ENCODE measurements at places on chromosomes 6 and 20.
A peak's percentile ranks its signal among the peaks of the same experiment; 100 is the strongest.

DNA sequence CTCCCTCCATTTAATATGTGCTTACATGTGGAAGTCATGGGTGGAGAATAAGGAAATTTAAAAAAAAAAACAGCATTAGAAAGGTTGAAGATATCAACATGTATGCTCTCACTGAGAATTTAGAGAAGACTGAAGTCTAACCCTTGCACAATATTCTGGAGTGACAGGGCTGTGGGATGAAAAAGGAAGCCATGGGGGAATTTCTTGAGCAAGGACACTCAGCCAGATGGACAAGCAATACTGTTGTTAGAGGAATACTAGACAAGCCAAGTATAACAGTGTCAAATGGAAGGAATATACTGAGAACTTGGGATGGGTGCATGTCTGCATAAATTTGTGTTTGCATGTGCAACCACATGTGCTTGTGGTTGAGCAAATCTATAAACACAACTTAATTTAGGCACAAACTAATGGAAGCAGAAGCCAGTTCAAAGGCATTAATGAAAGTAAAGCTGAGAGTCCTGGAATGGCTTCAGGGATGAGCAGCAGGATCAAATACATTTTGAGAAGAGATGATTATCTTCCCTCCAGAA is 119.7 kb downstream of the ADGRB3 start:
- DNase-seq, result no peak

DNA sequence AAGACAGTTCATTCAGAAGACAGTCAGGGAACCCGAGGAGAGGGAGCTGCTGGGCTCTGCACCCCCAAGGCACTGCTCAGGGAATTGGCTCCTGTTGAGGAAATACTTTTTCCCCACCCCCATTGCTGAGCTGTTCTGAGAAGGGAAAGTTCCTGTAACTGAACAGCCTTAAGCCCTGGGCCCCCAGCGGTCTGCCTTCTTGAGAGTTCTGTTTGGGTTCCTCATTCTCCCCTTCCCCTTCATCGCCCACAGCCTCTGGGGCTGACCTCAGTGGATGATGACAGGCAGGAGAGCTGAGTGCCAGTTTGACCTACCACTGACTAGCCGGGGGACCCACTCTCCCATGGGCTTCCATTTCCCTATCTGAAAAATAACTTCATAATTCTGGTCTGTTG is 10.7 kb downstream of the HCK start:
- peak; percentile 81 for DNase-seq

DNA sequence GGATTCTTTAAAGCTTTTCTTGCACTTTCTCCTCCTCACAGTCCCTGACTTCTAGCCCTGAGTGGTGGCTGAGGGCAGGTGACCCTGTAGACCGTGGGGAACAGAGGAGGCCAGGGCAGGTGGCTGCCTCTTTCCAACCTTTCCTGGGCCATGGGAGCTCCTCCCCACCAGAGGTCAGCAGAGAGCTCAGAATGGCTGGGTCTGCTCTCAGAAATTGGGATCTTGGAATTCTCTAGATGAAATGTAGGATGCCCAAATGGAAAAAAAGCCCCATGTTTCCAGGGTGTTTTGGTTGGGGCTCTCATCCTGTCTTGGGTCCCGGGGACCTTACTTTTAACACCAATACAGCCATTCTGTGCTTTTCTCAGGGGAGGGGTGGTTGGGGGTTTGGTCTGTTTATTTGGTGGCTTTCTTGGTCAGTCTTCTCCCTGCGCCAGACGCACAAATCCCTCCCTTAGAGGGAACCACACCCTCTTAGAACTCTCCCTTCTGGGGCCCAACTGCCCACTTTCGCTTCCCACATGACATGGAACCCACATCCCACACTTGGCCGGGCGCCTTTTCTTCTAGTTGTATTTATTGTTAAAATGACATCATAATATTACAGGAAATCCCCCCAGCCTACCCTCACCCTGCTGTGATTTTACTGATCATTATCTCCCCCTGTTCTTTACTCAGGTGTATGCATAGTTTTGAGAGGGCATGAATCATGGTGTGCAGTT is 17.9 kb downstream of the GNAS start:
- peak; percentile 71 for DNase-seq

DNA sequence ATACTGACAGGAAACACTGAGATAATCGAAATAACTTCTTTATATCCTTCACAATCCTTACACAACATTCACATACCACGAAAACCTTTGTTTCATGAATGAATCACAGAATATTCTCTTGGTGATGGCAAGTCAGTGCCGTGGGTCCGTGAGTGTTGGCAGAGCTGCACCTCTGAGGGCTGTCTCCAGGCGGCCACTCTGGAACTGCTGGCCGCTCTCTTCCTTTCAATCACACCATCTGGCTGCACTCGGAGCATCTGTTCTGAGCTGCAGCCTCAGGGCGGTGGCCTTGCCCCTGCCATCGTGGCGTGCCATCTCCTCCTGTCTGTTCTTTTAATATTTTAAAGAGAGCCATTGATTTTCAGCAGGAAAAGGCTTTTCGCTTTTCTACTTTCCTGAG is 129.4 kb upstream of the AFDN start:
- DNase-seq, result no peak

- no peak for DNase-seq
Measured at GRCh38 chr6:148867862-148868261, 121.0 kb downstream of the UST start.
